Stimulated activated CD4-positive, alpha-beta T cell treated with anti-CD3 and anti-CD28 coated beads, Interleukin-1b, Interleukin-23, amount 100 ng/mL, for 1 hour (primary cell): ENCODE measurements at places on chromosomes 4 and X.

DNA sequence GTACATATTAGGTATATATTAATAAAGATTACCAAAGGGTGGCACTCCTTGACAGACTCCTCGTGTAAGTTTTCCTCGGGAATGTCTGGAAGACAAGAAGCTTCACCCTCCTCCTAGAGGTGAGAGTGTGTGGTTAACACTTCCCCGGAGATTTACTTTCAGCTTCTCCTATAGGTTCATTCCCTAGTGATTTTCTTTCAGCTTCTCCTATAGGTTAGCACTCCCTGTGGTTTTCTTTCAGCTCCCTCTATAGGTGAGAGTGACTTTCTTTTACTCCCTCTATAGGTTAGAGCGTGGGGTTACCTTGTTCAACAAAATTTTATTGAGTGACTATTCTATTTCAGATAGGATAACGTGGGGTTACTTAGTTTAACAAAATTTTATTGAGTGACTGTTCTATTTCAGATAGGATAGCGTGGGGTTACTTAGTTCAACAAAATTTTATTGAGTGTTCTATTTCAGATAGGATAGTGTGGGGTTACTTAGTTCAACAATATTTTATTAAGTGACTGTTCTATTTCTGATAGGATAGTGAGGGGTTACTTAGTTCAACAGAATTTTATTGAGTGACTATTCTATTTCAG is 106.0 kb upstream of the PLAC1 start:
- no peak for DNase-seq

GRCh38 chr4:128863312-128864075 is 54.0 kb downstream of the JADE1 start:
- peak; percentile 50 for DNase-seq

DNA sequence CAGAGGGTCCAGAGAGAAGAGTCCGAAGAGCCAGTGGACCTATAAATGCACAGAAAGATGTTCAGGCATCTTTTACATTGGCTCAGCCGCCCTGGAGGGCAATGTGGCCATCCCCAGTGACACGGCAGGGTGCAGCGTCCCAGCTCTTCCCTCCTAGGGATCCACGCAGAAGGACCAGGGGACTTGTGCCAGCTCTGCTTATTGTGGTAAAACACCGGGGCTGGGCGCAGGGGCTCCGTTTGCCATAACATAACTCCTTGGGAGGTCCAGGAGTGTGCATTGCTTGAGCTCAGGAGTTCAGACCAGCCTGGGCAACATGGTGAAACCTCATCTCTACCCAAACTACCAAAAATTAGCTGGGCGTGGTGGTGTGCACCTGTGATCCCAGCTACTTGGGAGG is 70.2 kb downstream of the CPZ start:
- DNase-seq, result no peak

DNA sequence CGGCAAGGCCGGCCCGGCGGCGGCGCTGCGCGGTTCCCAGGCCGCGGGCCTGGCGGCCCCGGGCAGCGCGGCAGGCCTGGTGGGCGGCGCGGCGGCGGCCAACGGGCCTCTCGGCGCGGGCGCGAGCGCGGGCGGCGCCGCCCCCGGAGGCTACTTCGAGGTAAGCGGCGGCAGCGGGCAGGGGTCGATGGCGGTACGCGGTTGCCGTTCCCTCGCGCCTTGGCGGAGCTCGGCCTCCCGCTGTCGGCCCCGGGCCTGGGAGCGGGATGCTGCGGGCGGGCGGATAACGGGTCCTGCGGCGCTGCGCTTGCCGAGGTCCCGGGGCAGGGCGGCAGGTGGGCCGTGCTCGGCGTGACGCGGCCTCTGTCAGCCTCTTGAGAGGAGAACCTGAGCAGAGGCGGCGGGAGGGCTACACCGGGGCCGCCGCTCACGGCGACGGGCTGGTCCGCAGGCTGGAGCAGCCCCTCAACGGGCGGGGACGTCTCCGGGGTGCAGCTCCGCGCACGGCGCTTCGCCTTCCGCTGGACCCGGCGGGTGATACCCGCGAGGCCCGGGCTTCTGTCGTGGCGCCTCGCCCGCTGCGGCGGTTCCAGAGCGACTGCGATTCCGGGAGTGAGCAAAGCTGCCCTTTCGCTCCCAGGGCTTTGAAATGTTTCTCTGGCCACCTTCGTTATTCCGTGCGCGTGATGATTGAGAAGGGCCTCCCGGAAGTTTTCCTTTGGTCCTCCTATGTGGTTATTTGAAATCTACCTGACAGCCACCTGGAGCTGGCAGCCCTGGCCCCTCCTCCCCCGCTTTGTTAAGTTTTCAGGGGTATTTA is 774 bp downstream of the FAM193A start:
- peak; percentile 18 for DNase-seq

GRCh38 chr4:73021634-73022033 is 47.9 kb downstream of the COX18 start:
- DNase-seq, result no peak

- no peak for DNase-seq
Measured at GRCh38 chr4:143337600-143338287, 1.1 kb downstream of the GAB1 start.

DNA sequence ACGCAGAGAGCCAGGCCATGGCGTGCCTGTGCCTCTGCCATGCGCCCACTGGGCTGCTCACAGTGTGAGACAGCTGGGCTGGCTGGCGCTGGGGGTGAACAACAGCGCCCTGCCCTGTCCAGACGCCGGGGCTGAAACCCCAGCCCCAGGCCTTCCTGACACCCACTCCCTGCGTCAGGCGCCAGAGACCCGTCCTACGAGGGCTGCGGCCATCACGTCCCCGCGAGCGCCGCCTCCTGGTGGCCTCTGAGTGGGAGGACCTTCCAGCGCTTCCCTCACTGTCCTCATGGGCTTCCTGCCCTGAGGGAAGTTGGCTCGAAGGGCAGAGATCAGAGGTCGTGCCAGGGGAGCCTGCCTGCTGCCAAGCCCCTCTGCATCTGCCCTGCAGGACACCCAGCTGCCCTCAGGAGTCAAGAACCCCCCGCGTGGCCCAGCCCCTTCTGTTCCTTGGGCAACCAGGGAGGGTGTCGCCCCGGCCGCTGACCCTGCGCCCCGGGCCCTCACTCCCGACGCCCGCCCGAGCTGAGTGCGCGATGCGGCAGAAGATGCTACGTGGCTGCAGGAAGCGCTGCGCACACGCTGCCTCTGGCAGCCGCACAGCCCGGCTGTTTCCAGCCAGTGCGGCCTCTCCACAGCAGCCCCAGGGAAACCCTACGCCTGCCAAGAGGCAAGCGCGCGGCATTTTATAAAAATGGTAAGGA is 16.2 kb downstream of the NELFA start:
- no peak for DNase-seq

- DNase-seq, result no peak
Measured at GRCh38 chr4:175540151-175540550, 271.9 kb downstream of the GPM6A start.

DNA sequence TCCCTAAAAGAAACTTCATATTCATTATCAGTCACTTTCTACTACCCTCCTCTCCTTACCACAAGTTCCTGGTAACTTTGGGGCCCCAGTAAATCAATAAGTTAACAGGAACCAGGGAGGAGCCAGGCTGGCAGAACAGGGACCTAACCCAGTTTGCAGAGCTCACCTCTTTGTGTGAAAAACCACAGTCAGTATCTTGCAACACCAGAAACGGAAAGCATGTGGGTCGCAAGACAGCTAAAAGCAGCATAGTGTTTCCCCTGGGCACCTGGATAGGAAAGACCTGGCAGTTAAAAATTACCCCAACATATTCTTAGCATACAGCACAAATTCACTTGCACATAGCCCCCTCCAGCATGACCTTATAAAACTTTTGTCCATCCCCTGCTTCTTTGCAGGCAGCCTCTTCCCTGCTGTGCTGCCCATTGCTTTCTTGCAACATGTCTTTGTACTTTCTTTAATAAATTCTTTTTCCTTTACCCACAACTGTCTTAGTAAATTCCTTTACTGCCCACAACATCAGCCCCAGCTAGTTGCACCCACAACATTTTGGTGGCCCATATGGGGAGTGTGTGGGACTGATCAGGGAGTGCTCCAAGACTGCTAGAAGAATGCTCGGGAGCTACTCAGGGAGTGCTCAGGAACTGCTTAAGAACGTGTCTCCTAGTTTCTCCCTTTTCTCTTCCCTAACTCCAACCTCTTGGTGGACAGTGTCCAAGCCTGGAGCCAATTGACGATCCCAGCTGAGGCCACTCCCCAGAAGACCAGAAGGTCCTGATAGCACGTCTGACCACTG is 83.4 kb downstream of the MSN start:
- DNase-seq, result no peak
